ENCODE measurements at places on chromosomes 2 and 18.

DNA sequence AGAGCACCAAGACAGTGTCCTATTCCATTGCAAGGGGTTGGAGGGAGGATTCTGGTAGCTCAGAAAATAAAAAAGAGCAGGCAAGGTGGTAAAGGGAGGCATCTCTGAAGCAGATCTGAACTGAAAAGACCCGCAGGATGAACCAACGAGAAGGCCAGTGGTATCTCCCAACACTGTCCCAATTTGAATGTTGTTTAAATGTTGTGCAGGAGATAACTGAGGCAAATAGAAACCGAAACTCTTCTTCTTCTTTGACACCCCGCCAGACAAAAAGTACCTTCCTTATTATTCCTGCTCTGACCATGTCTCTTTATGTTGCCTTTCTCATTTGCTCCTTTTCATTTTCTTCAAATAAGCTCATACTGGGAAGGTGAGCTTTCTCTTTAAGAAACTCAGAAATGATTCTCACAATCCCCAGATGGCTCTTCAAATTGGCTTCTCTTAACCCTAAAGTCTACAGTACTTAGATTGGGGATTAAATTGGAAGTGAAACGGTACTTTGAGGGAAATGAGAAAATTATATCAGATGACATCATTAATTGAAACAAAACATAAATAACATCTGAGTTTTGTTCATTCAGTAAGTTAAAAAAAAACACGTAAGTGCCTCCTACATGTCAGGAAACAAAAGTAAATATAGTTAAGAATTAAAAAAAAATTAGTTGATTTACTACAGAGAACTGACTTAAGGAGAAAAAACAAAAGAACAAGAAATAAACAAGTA lies 143.6 kb downstream of the WDPCP start:
- DNase-seq: no peak

DNA sequence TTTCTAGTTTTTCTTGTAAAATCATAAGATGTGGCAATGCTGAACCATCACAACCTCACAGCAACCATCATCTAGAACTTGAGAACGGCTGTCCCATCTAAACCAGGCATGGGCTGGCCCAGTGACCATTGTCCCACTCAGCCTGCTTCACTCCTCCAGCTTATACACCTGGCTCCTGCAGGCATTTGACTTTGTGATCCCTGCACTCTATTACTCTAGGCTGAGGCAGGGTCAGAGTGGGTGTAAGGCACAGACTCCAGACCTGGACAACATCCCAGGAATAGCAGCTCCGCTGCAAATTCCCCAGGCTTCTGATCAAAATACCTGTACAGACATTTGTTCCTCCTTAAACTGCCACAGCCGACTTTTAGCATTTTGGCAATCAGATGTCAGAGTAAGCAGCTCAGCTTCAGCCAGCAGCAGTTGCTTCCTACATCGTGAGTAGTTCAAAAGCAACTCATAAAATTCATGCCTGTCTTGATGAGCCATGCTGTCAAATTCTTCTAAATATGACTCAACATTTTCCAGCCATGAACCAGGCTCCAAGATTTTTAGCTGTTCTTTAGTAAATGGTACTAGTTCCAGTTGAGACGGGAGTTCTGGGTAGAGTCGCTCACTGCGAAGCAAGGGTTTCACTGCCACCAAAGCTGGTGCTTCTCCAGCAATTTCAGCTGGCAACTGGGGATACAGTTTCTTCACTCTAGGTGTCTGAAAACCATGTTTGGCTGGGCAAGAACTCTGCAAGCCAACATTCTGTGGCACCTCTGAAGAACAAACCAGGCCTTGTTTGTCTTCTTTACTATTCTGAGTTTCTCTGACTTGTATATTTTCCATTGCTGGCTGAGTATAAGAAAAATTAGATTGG lies 12.8 kb downstream of the EPG5 start:
- DNase-seq: no peak

DNA sequence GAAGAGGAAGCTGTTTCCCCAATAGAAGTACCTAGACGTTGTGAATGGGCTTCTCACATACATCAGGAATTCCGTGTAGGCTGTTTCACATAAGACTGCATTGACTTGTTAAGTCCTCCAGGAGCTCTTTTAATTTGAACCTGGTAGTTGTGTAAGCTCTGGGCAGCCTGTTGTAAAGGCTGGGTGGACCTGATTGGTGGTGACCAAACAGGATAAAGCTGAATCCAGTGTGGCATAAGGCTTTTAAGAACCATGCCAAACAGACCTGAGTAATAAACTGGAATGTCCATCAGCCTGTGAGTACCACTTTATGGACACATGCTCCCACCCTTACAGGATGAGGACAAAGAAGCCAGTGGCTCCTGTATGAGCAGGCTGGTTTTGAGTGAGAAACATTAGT lies 24.1 kb downstream of the RMND5A start:
- no peak for DNase-seq

- DNase-seq: peak; percentile 6
Measured at GRCh38 chr18:24659827-24660720, 199.6 kb downstream of the HRH4 start.

DNA sequence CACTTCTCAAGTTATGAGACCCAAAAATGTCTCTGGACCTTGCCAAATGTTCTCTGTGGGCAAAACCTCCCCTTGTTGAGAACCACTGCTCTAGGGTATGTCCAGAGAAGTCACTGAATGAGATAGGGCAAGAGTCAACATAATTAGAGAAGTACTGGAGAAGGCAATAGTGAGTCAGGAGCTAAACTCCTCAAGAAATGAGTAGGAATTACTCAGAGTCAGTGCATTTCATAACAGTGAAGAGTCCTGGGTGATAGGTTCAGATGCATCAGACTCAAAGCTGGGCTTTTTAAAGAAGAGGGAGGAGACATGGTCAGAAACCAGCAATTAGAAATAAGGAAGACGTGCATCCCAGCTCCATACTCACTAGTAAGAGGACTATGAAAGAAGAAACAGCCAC lies 38.6 kb upstream of the IHH start:
- DNase-seq: no peak

GRCh38 chr18:45802814-45803492 lies 22.5 kb upstream of the SIGLEC15 start:
- no peak for DNase-seq

- peak; percentile 69 for DNase-seq
Measured at GRCh38 chr2:230326453-230327417, at the start of gene SP140L. SP140L (plus strand) TSS chr2:230327193; CDS start chr2:230327270, 77 bp downstream.

Measured in T follicular helper cell (primary cell).